ENCODE measurements at places on chromosomes 5 and 9.

DNA sequence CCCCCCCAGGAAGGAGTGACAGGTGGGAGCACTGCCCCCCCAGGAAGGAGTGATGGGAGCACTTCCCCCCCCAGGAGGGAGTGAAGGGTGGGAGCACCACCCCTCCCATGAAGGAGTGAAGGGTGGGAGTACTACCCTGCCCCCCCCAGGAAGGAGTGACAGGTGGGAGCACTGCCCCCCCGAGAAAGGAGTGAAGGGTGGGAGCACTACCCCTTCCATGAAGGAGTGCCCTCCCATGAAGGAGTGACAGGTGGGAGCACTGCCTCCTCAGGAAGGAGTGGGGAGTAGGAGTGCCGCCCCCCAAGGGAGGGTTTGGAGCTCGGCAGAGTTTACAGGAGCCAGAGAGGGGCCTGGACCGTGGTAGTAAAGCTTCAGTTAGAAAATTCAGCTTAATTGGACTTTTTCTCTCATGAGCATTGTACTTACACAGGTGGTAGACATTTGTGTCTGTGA is 100.7 kb downstream of the CACNA1B start:
- DNase-seq, result no peak

- no peak for DNase-seq
These were observed 217.9 kb upstream of the ACTBL2 start for GRCh38 chr5:57700484-57700883.

DNA sequence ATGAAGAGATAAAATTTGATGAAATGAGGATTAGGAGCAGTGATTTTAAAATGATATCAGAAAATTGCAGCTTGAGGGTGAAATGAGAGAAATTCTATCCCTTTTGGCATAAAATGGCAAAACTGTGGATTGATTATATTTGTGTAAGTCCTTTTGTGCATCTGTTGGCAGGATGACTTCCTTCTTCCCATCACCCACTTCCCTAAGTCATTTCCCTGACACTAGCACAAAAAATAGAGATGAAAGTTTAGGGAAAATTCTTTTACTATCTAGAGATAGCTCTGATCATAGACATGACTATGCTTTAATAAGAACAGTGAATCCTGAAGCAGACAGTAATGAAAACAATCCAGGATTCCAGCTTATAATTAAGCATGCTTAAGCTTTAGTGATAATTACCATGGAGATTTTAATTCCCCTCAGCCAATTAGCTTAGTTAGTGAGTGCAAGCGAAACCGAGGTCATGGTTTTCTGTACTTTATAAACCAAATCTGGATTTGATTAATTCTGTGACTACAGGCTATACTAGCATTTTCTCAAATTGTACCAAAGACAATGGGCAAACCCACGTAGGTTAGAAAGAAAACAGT is 163.6 kb upstream of the TARS1 start:
- no peak for DNase-seq

DNA sequence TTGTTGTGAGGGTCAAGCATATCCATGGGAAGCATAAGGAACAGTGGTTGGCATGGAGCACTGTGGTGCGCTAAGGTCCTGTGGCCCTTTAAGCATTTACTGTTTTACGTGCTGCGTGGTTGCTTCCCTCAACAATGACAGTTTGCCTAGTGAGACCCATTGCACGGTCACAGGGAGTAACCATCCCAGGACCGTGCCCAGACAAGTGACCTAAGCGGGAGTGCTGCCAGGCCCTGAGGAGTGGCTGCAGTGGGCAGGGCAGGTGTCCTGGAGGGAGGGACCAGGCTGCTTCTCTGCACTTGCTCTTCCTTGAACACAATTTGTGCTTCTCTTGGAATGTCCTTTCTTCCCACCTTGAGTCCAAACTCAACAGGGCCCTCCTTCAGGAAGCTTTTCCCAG is 64.6 kb downstream of the RGS3 start:
- DNase-seq, result no peak

DNA sequence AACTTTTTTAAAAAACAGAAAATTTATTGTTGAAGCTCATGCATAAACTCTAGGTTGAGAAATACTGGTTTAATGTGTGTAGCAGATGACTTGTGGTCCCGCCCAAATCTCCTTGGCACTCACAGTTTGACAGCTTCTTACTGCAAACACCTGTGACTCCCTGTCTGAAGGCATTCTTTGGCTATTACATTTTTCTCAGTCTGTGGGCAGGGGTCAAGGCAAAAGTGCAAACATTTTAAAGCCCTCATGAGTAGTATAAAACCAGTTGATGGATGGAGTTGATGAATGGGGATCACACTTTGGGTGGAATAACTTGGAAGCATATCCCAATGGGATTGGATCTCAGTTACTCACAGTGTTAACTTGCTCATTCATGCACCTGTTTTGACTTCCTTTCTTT is 1007.0 kb upstream of the NUDT12 start:
- no peak for DNase-seq

DNA sequence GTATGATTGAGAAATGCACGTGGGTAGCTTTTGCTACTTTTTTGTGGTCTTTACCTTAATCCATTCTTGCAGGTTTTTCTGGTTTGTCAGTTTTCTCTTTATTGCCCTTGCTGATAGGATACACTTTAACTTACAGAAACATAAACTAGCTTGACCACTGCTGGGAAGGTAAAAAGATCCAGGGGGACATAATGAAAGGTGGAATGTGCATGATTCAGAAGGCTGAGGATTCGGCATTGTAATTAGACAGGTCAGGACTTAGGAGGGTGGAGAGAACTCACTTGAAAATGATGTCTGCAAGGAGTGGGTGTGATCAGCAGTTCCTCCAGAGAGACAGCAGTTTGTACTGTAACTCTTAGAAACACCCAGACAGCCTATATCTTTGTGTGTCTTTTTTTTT is 19.8 kb upstream of the TXNDC8 start:
- DNase-seq, result no peak

DNA sequence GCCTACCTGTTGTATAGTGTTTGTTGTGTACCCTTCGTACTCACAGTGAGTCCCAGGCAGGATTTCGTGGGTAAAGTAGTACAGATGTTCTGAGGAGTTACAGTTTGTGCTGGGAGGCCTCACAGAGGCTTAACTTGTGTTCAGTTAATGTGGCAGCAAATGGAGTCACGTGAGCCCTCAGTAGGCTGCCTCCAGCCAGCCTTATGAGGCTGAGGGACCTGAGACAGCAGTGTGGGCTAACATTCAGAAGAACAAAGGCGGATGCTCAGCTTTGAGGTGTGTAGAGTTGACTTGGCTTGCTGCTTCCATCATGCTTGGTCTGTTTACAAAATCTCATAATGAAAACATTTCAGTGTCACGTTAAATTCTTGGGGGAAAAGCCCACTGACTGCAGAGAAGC is 118.1 kb downstream of the TRIO start:
- DNase-seq, result no peak

DNA sequence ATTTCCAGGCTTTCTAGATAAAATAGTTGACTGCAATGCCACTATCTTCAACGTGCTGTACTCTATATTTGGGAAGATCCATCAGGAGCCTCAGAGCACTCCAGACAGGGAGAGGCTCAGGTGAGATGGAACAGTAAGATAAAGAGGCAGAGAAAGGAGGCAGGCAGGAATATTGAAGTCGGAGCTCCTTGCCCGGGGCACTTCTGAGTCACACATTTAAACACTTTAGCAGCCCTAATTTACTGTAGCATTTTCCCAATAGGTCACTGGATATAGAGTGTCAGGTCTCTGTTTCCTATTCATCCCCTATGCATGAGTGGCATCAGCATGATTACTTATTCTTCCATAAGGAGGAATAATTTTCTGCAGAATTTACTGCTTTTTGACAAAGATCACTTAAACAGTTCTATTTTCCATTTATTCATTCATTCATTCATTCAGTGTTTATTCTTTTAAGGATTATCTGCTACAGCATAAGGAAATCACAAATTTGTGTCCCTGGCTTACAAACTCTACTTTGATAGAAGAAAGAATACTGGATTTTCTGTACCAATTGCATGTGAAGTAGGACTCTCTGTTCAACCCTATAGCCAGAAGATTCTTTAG is 170.7 kb downstream of the MAPKAP1 start:
- no peak for DNase-seq

- DNase-seq, result no peak
These were observed 43.3 kb upstream of the ALDH1A1 start for GRCh38 chr9:72996114-72996513.

DNA sequence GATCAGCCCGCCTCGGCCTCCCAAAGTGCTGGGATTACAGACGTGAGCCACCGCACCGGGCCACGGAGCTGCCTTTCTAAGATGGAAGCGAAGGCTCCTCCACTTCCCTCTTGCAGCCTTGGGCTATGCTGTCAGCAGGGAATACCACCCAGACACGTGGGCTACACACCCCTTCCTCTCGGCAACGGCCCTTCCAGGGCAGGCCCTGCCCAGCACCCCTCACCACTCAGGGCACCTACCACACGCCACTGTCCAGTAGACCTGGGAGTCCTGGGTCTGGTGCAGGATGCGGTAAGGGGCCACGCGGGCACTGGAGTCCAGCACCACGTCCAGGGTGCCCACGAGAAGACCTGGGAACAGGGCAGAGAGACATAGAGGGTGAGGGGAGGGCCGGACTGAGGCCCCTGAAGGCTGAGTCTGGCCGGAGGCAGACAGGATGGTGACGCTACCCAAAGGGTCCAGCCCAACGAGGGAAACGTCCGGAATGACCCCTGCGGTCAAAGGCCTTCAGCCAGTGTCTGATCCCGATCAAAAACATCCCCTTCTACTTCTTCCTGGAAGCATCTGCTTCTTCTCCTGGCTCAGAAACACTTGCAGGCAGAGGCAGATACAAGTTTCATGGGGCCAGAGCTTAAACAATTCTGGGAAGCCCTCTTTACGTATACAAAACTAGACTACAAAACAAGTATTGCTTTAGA is 3.1 kb downstream of the TBC1D9B start:
- DNase-seq, result no peak

GRCh38 chr5:177339107-177339638 is 12.3 kb downstream of the LMAN2 start:
- DNase-seq, result no peak

- peak; percentile 94 for DNase-seq
These were observed 128.3 kb upstream of the CCNH start for GRCh38 chr5:87541033-87541432.

- no peak for DNase-seq
These were observed 198.2 kb downstream of the SAXO1 start for GRCh38 chr9:18834740-18835361.

GRCh38 chr9:35791297-35791921 is at the start of gene NPR2:
Gene NPR2 (plus strand): TSS chr9:35791591. CDS start chr9:35792409, 818 bp downstream.
- no peak for DNase-seq

- no peak for DNase-seq
These were observed 469.9 kb downstream of the PRR16 start for GRCh38 chr5:120934031-120934430.

DNA sequence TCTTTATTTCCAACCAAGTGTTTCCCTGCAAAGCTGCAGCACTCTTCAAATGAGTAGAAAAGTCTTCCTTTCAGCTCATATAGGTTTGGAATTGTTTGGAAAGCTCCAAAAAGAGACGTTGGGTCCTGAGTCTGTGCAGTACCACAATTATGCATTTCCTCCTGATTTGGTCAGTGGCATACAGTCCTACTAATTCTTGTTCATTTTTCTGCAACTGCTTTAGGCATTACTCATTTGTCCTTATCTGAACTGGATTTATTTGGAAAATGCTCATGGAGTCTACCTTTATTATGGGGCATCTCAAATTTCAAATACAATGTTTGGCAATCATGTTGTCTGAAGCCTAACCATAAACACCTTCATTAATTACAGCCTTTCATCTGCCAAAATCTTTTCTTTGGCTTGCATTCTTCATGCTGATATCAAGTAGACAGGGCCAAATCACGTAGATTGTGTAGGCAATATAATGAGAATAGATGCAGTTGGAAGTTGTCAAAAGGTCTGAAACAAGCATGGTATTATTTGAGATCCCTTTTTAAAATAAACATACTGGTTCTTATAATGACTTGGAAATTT is 232.8 kb downstream of the TLE1 start:
- DNase-seq, result no peak

GRCh38 chr5:157198277-157198986 is 17.8 kb downstream of the ITK start:
- DNase-seq, result no peak

GRCh38 chr9:91066042-91066415 is 264.4 kb downstream of the SYK start:
- no peak for DNase-seq

DNA sequence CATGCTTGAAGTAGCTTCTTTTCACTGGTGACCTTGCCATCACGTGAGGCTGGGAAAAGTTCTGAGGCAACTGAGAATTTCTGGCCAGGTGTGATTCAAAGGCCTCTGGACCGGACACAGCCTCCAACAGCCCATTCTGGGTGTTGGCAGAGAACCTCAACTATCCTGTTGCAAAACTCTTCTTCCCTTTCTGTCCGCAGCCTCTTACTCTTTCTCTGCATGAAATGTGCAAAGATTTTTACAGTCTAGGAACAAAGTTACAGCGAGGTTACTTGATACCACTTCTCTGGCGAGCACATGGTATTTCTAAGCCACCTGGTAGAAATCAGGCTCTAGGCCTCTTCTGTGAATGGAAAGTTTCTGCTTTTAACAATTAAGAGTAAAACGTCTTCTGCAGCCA is 79.2 kb downstream of the FREM1 start:
- DNase-seq, result no peak

DNA sequence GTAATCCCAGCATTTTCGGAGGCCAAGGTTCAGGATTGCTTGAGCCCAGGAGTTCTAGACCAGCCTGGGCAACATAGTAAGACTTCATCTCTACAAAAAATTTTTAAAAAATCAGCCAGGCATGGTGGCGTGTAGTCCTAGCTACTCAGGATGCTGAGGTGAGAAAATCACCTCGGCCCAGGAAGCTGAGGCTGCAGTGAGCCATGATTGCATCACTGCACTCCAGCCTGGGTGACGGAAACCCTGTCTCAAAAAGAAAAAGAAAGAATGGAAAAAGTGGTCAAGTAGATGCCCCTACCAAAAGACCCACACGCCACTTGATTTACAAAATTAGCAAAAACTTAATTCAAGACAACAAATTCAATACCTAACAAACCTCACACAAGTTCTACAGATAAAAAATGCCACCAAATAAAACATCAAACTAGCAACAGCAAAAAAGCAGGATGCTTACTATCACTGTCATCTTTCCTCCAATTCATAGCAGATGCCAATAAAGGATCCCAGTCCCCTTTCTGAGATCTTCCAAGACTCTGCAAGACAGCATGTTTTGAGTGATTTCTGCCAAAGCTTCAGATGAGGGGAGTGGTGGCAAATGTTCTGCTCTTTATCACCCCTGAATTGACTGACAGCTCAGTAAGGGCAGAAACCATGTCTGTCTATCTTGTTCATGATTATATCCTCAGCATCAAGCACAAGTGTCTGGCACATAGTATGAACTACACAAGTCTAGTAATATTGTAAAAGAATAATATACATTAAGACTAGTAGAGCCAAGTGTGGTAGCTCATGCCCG is 34.2 kb upstream of the TESK1 start:
- no peak for DNase-seq

DNA sequence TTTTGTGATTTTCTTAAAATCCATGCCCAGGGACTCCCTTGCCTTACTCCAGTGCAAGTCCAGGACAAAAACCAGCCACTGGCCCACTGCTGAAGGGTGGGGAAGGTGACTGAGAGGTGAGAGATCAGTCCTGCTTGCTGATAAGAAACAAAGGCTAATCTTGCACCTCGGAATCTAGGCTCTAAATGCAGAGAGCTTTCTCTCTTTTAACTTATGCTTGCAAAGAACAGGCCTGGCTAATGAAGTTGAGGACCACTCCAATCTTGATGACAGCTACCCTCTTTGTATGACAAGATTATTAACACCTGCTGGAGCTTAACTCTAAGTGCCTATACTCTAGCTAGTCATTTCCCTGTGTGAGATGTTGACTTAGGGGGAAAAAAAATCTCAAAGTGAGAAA is 8.8 kb downstream of the TLE1 start:
- DNase-seq, result no peak

- DNase-seq, result no peak
These were observed 654.4 kb upstream of the CDH6 start for GRCh38 chr5:30539004-30539634.
